ENCODE measurements at places on chromosomes 11 and 22.

DNA sequence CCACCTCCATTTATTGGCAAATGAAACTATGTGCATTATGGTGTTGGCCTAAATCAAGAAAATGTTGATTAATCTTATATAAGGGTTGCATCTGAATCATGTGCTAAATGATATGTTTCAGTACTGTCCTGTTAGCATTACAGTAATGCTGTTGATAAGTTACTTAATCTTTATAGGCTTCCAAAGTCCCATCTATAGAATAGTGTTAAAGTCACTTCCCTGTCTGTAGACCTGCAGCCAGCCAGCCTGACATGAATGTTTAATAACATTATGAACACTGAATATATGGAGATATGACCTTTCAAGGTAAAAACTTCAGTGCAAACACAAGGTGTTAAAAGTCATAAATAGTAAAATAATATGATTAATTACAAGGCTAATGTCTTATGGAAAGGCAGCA lies 3.6 kb upstream of the TOM1 start:
- DNase-seq, result no peak

GRCh38 chr11:69818231-69818602 lies 999 bp downstream of the FGF3 start:
- DNase-seq, result no peak

- no peak for DNase-seq
These were observed 17.9 kb downstream of the MUC5AC start for GRCh38 chr11:1175461-1176223.

DNA sequence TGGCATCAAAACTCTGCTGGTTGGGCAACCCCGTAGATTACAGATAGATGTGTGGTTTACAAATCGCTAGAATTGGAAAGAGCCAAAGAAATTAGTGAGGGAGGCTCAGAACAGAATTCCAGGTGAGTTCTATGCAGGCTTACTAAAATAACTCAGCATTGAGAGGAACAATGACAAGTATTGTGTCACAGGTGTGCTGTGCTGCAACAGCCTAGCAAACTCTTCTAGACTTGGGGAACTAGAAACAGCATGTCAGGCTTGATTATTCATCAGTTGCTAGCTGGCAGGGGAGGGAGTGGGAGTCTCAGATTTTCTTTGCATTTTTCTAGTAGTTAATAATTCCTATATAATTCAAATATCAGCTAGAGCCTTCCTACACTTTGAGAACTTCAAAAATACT lies 26.3 kb upstream of the RASD2 start:
- no peak for DNase-seq

GRCh38 chr22:45185718-45186514 lies 22.2 kb downstream of the NUP50 start:
- no peak for DNase-seq

DNA sequence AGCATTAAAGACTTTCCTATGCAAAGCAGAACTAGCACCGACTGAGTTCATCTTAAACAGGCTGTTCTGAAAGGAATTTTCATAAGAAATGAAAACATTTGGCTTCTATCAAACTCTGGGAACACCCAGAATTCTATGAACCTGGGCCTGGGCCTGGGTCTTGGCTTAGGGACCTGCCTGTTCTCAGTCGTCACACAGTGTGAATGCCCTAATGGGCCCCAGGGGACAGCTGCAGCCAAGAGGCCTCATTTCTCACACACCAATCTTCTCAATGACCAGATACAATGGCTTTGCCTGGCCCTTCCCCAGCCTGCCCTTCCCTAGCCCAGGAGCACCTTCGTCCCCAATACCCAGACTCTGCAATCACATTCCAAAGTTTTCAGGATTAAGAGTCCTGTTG lies 234.9 kb upstream of the ARHGAP20 start:
- no peak for DNase-seq

DNA sequence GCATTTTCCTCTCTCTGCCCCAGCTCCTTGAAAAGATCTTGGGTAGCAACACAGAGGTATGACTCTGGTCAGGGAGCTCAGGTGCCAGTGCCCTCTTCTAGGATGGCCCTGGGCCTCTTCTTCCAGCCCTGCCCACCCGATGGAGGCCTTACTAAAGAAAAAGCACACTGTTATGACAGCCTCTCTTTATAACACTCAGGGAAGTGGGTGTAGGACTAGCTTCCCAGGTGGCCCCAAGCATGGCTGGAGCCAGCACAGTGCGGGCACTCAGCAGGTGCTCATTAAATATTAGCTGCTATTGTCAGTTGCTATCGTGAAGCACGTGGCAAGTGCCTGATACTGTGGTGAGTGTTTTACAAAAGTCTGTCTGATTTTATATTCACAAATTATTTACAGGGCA lies 127.2 kb upstream of the B3GAT1 start:
- DNase-seq, result no peak

Data from fibroblast of skin of scalp (primary cell).